Activated CD4-positive, alpha-beta T cell treated with anti-CD3 and anti-CD28 coated beads, Interleukin-2, amount 50 U/mL, for 48 hours (primary cell): ENCODE measurements at places on chromosomes 7 and 10.

DNA sequence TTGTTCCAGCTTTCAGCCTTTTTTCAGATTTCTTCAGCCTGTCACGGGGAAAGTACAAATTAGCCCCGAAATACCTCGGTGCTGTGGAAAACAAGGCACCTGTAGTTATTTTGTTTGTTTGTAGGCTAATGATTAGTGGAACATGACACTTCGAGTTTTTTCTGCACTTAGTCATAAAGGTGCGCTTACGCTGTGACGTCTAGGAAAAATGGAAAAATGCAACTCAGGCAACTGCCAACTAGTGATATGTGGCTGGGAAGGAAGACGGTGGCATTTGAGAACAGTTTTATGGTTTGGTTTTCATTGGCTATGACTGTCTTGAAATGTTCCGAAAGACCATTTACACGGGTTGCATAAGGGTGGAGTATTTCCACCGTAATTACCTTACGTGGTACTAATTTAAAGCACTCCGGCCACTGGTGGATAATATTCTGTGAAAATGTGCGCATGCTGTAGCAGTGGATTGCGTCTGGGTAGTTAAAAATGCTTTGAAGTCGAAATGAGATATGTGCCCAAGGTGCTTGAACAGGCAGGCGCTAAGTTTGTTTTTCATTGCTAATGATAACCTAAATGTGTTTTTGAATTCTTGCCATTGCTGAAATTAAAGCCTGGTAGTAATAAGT, 94.5 kb upstream of the CELF2 start:
- DNase-seq = no peak

- DNase-seq = no peak
Measured at GRCh38 chr10:37390926-37391325, 265.5 kb downstream of the ANKRD30A start.

- no peak for DNase-seq
Measured at GRCh38 chr10:111990734-111991133, 192.8 kb downstream of the GPAM start.

DNA sequence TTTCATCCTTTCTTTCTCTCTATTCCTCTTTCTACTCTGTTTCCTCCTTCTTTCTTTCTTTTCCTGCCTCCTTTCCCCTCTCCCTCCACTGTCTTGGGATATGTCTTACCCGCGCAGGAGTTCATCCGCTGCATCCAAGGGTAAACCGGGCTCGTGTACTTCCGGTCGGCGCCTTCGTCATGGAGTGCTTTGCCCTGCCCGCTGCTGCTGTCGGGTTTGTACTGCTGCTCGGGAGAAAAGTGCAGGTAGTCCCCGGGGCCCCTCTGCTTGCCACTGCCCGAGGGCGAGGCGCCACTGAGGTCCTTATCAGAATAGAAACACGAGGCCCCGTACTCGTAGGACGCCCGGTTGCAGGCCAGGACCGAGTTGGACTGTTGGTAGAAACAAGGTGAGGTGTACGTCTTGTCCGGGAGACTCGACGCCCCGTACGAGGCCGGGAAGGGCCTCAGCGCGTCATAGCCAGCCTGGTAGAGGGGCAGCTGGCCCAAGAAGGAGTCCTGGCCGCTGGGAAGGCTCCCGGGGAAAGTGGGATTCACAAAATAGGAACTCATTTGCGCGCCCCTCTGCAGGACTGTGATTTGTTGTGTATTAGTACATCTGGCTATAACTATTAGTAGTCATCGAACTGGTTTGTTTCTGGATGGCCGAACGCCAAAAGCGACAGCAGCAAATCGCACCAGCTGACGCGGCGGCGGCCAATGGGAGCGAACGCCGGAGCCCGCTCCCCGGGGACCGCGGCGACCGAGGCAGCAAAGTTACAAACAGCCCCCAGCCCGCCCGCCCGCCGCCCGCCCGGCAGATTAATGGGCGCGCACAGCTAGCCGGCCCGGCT, at the start of gene HOXA6:
TSS of gene HOXA6 (minus strand) at position 576 of the 832 bp plus-strand sequence. CDS start at position 551, 25 bp downstream.
- peak; percentile 13 for DNase-seq

GRCh38 chr10:49463605-49464004, 67.7 kb upstream of the DRGX start:
- DNase-seq = no peak
